RWPE1 (cell line): ENCODE measurements at places on chromosomes 4 and X.

DNA sequence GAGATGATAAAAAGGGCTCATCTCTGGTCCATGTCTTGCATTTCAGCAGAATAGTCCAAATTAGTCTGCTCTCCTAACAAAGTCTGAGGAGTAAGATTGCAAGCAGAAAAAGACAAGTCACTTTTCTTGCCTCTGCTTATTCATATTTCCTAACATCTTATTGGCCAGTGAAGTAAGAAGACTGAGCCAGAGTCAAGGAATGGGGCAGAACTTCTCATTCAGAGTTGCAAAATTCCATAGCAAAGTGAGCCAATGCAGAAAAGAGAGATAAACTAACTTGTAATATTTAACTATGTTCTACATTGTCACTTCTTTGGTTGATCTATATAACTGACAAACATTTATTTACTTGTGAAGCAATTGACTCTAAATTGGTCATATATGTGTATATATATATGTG, 2304.0 kb downstream of the ARAP2 start:
- no peak for DNase-seq

- no peak for DNase-seq
Observed at GRCh38 chr4:133270021-133270570, 121.0 kb downstream of the PCDH10 start.

DNA sequence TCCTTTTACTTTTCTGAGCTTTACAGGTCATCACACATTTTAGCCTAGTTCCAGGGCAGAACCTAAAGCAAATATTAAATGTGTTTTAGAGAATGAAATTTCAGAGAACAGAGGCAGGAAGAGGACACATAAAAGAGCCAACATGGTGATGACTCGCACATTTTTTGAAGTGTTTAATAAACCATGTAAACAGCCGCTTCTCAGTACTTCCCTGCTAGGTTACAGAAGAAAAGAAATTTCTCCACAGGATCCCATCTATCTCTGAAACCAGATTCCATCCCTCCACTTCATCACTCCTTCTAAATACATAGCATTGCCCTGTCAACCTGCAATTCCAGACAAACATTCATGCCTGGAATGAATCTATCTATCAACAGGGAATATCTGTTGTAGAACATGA, 949.5 kb upstream of the PCDH7 start:
- no peak for DNase-seq

- no peak for DNase-seq
Observed at GRCh38 chrX:110251526-110251925, 66.4 kb downstream of the AMMECR1 start.

DNA sequence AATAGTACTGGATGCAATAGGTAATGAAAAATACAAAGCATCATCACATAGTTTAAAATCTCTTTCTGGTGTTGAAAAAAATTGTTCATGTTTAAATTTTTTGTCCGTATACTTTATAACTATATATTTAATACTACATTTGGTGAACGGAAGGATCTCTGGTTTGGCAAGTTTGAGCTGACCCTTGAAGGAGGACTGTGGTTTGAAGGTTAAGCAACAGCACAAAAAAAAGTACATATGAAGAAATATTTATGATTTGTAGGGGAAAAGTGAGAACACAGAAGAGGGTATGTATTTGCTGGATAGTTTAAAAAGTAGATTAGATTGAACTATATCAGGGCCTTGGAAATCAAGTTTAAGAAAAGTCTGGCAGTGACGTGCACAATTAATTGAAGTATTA, 13.3 kb downstream of the SRP72 start:
- no peak for DNase-seq

DNA sequence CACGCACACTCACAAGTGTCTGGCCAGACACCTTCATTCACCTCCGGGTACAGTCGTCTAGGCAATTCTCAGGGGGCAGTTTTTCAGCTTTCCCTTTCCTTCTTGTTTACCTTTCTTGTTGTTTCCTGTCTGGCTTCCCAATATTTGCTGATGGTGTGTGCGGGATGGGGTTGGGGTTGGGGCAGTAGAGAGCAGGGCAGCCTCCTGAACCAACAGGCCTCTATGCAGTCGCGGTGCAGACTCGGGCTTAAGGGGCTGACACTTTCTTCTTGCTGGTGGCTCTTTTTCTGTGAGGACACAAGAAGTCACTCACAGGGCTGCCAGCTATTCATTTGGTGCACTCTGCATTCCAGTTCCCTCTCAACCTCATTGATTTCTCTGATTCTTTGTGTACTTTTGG, 56.4 kb downstream of the NBDY start:
- no peak for DNase-seq

- DNase-seq, result no peak
Observed at GRCh38 chr4:2767705-2768074, 11.6 kb upstream of the TNIP2 start.

DNA sequence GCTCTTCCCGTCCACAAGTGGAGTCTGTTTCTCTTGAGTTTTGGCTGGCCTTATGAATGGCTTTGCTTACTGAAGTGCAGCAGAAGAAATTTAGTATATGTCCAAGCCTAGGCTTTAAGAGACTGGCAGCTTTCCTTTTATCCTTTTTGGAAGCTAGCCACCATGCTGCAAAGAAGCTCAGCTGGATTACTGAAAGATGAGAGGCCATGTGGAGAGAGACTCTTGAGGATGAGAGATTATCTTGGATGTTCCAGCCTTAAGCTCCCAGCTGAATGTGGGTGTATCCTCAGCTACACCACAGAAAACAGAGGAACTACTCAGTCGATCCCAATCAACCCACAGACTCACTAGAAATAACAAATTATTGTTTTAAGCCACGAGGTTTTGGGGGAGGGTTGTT, 12.5 kb downstream of the CCNG2 start:
- no peak for DNase-seq

- DNase-seq, result no peak
Observed at GRCh38 chrX:73992019-73992418, 312.0 kb upstream of the ZCCHC13 start.

DNA sequence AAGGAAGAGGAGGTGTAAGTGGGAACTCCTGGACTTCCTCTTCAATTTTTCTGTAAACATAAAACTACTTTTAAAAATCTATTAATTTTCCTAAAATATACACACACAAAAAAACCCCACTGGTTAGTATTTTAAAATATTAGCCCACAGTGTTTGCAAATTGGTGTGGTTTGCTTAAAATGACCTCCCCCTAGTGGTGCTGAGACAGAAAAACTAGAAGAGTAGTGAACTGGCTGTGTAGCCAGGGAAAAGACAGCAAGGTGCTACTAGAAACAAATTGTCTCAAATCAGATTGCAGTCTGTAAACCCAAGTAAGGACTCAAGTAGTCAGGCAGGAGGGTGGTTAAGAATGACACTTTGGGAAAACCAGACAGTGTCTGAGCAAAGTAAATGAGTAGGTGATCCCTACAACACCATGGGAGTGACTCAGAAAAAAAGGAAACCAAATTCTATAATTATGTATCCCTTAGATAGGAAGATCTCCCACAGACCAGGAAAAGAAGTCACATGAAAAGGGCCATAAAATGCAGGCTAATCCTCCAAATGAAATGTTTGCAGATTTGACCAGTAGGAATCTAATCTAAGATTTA, 26.0 kb downstream of the AMTN start:
- peak; percentile 20 for DNase-seq

DNA sequence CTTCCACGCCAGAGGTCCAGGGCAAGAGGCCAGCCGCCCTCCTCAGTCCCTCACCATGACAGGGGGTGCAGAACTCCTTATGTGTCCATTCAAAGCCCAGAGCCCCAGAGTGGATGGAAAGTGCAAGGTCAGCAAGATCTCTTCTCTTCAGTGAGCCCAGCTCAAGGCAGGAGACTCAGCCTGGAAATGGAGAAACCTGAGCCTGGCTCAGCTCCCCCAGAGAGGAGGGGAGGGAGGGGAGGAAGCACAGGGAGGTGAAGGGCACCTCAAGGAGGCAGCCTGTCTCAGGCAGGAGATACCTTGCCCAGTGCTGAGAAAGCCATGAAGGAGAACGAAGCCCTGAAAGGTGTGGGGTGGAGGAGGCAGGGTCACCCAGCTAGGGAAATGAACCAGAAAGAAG, 121.8 kb upstream of the PJA1 start:
- no peak for DNase-seq

DNA sequence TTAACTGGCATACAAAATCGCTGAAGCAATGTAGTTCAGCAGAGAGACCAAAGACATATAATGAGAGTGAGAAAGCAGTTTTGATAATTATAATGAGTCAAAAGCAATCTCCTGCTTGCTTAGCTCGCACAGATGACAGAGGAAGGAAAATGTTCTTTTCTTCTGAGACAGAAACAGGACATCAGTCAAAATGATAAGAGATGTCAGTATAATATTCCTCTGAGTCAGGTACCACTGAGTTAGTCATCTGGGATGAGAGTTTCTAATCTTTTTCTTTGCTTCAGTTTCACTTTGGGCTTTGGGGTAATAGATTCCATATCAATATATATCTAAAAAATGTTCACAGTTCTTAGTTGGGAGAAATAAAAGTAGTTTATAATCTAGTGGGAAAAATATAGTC, 387.2 kb downstream of the PCDH7 start:
- no peak for DNase-seq

DNA sequence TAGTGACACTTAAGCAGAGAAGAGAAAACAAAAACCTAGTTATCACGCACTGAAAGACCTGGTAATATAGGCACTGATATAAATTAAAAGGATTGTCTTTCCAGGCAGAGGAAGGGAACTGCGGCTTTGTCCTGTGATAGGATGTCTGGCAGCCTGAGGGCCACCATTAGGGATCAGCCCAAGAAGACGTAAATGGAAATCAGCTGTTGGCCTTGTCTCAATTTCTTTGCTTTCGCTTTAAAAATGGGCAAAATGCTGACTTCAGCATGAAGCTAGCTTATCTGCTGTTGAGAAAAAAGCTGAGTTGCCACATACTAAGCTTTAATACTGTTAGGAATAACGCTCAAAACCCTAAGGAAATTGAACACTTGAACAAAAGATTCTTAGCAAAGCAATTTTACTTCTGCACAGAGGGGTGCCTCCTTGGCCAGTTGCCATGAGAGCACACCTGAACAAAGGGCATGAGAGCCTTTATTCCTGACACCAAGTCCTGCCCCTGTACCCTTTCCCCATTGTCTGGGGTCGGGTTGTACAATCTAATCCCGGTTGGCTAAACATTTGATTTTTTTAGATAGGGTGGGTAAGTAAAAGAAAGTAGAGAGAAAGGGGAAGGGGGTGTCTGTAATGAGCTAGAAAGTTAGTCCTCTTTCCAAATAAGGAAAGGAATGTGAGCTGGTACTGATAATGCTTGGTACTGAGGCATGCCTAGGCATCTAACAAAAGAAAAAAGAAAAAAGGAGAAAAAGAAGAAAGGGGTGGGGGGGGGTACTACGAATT, 85.1 kb upstream of the UCP1 start:
- no peak for DNase-seq

GRCh38 chr4:54687887-54688841, 30.4 kb downstream of the KIT start:
- DNase-seq, result no peak

DNA sequence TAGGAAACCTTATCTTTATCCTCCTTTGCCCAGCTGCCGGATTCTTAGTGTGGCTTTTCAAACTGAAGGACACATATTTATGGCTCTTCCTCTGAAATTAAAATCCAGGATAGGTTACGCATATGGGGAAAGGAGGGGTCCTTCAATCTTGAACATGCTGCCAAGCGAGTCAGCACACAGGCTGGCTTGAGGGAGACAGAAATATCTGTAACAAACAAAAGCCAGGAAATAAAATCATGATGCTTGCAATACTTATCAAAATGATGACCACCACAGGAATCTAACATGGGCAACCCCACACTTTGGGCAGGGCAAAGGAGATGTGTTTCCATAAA, 196.4 kb upstream of the LDB2 start:
- DNase-seq, result no peak

- peak; percentile 13 for DNase-seq
Observed at GRCh38 chrX:19382555-19383145, 38.9 kb downstream of the PDHA1 start.

DNA sequence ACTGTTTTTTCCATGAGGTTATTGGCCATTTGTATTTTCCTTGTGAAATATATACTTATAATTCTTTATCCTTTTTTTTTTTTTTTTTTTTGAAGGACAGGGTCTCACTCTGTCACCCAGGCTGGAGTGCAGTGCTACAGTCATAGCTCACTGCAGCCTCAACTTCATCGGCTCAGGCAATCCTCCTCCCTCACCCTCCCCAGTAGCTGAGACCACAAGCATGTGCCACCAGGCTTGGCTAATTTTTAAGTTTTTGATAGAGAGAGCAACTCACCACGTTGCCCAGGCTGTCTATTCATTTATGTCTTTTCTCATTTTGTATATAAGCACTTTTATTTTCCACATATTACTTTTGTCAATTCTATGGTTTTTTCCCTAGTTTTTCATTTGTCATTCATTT, 16.8 kb downstream of the RBPJ start:
- no peak for DNase-seq

DNA sequence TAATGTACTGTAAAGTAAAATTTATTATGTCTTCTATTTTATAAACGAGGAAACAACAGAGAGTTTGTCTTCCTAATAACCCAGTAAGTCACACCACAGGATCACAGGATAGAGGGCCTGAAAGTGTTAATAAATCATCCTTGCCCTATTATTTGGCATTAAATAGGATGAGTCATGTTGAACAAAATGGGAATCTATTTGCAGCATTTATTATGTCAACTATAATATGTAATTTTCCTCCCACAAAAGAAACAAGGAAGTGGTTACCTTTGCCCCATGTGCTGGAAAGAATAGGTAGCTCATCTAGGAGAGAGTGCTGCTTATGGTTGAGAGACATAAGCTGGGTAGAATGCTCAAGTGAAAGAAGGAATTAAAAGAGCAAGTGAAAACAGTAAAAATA, 237.6 kb upstream of the NDST3 start:
- no peak for DNase-seq

- no peak for DNase-seq
Observed at GRCh38 chr4:23978002-23978401, 88.2 kb upstream of the PPARGC1A start.

GRCh38 chrX:24668111-24668510, 21.0 kb upstream of the PCYT1B start:
- no peak for DNase-seq

- no peak for DNase-seq
Observed at GRCh38 chr4:31088600-31089230, 368.5 kb downstream of the PCDH7 start.

DNA sequence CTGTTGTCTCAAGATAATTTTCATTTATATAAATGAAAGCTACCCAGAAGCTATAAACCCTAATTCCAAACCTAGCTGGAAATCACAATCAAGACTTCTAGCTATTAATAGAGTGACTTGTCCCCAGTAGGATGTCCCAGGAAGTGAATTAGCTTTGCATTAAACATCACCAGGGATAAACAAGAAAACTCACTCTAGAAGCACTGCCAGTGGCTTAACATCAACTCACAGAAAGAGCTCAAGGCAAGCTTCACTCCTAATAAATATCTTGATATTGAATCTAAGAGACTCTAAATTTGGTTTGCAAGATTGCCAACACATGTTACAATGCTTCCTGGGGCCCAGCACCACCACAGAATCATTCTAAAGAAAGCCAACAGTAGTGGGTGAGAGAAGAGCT, 468.7 kb upstream of the FAM241A start:
- DNase-seq, result no peak
